ENCODE measurements at places on chromosomes 16 and 17. TPM values are rescaled to one million over a fixed set of nuclear protein-coding genes. Genes with fewer than 3 reads are reported as not detected.

Gene CCL17
- total RNA-seq, result not detected

Gene TBC1D3C
- total RNA-seq, result 0.22 TPM

GRCh38 chr16:47018223-47018891 is 44.9 kb upstream of the DNAJA2 start:
- H3K4me3 ChIP-seq, result no peak overlapping the region
- H3K36me3 ChIP-seq, result no peaks in the 10 kb centered on the region
- no peaks in the 10 kb centered on the region for H3K27me3 ChIP-seq
- peaks cover 5% of the 10 kb centered on the region for H3K4me1 ChIP-seq

- H3K36me3 ChIP-seq, result no peaks in the 10 kb centered on the region
- no peak overlapping the region for H3K27ac ChIP-seq
- no peak overlapping the region for H3K4me3 ChIP-seq
Observed at GRCh38 chr16:1188432-1189189, 35.7 kb downstream of the CACNA1H start.

GRCh38 chr16:77111056-77111565 is 79.9 kb upstream of the MON1B start:
- no peak overlapping the region for H3K4me3 ChIP-seq
- H3K36me3 ChIP-seq, result no peaks in the 10 kb centered on the region
- H3K27ac ChIP-seq, result no peak overlapping the region
- H3K4me1 ChIP-seq, result no peaks in the 10 kb centered on the region
- peaks cover 12% of the 10 kb centered on the region for H3K27me3 ChIP-seq

All from HCT116 (cell line).